Activated CD4-positive, CD25-positive, alpha-beta regulatory T cell treated with anti-CD3 and anti-CD28 coated beads, Interleukin-2, amount 50 U/mL, for 24 hours (primary cell): ENCODE measurements at places on chromosomes 3 and 15.

GRCh38 chr15:81407718-81408117, 33.7 kb upstream of the TMC3 start:
- no peak for ATAC-seq

GRCh38 chr15:75065467-75065850, 42.1 kb downstream of the PPCDC start:
- ATAC-seq: no peak

DNA sequence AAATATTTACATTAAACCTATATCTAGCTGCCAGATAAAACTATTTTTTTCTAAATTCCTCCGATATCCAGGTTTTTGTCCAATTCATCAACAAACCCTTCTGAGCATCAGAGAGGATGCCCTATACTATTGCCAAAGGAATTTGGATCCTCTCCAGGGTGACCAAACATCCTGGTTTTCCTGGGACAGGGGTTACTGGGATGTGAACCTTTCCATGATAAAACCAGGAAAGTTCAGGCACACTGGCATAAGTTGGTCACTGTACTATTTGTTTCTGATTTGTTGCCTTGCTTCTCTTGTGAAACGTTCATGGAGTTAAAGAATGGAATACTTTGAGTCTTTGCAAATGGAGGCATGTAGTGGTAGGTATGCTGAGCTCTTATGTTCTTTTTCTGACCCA, 63.5 kb downstream of the TLNRD1 start:
- ATAC-seq: no peak

DNA sequence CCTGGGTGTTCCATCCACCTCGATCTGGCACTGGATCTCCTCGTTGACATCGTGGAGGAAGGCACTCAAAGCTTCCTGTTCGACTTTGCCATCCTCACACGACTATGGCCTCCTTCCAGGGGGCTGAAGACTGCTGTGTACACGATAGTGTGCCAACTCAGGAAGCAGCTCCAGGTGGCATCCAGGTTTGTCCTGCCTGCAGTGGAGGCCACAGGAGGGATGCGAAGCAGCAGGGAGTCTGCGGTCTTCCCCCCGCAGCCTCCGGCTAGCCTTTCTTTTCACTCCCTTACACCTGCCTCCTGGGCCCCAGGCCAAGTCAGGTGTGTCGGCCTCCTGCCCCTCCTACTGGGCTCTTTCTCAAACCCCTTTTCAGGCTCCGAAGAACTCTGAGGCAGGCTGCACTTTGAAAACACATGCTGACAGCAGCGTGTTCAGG, 32.2 kb downstream of the SYNM start:
- no peak for ATAC-seq

DNA sequence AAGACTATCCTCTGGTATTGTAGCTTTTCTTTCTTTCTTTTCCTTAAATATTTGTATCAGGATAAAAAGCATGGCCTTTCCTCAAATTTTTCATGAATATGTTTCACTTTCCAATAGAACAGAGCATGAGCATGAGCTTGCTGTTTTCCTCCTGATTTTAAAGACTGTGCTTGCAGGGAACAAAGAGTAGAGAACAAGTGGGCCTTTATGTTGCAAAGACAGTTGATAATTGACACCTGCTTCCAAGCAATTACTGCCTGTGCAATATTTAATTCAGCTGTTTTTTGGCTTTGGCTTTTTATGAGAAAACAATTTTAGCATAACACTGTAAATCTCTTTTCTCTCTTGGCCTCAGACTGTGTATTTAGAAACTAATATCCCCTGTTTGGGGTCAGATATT, 263.6 kb upstream of the AZI2 start:
- no peak for ATAC-seq

- no peak for ATAC-seq
Measured at GRCh38 chr15:78642331-78642730, 1.3 kb upstream of the CHRNB4 start.

GRCh38 chr3:14405360-14406238, 3.2 kb downstream of the SLC6A6 start:
- ATAC-seq: no peak

- ATAC-seq: no peak
Measured at GRCh38 chr3:102329066-102329465, 105.7 kb upstream of the ZPLD1 start.

GRCh38 chr15:74311734-74312444, 55.6 kb downstream of the CYP11A1 start:
- ATAC-seq: no peak

GRCh38 chr3:10289787-10290355, 2.9 kb downstream of the GHRL start:
- ATAC-seq: no peak

GRCh38 chr3:186810336-186810996, 4.2 kb upstream of the RFC4 start:
- no peak for ATAC-seq

DNA sequence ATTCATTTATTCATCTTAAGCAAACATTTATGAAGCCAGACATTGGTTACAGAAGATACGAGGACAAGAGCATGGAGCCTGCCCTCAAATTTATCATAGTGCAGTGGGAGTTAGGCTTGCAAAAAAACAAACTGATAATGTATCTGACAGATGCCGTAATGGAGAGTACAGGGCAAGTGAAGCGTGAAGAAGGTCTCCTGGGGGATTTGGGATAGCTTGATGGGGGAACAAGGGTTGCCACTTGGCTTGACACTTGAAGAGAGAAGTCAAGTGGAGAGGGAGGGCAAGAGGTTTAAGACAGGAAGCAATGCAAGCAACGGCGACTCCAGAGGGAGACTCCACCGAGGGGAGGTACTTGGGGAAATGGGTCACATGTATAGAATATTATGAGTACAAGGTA, 129.3 kb downstream of the SSR3 start:
- no peak for ATAC-seq

DNA sequence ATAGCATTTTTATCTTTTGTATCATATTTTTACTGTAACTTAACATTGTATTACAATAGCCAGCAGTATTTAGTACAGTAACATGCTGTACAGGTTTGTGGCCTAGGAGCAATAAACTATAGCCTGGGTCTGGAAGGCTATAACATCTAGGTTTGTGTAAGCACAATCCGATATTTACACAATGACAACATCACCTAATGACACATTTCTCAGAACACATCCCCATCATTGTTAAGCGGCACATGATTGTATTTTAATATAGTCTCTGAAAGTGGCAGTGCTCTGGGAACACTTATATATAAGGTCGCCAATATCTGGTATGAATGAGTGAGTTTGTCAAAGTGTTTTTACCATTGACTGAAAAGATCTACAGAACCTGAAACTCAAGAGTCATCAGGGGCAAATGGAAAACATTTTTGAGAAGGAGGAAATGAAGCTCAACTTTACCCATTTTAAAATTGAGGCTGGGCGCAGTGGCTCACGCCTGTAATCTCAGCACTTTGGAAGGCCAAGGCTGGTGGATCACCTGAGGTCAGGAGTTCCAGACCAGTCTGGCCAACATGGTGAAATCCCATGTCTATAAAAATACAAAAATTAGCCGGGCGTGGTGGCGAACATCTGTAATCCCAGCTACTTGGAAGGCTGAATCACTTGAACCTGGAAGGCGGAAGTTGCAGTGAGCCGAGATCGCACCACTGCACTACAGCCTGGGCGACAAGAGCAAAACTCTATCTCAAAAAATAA, 38.8 kb upstream of the TNFSF10 start:
- peak; percentile 50 for ATAC-seq

GRCh38 chr3:73009750-73010149, 13.1 kb downstream of the PPP4R2 start:
- ATAC-seq: no peak

GRCh38 chr3:23856286-23856685, 50.5 kb downstream of the UBE2E1 start:
- ATAC-seq: no peak

DNA sequence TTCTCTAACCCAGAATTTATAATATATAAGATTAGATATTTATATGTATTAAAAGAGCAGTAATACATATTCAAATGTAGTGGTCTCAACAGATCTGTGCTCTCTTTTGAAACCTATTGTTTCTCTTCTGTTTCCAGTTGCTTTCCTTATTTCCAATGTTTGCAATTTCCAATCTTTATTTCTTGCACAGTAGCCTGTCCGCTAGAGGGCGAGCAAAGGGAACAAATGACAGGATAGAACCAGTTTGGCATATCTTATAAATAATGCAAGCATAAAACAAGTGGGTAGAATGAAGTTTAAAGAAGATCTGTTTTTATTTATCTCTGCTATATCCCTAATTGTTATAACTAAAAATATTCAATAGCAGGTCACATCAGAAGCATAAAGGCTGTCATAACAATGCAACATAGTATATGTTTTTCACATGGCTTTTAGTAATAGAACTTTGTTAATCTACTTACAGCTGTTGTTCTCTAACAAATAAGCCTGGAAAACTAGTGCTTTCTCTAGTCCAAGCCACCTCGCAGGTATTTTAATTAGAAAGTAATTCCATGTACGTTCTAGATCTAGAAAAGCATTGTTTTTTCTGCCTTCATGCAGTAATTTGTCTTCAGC, 15.1 kb upstream of the TCAIM start:
- no peak for ATAC-seq

DNA sequence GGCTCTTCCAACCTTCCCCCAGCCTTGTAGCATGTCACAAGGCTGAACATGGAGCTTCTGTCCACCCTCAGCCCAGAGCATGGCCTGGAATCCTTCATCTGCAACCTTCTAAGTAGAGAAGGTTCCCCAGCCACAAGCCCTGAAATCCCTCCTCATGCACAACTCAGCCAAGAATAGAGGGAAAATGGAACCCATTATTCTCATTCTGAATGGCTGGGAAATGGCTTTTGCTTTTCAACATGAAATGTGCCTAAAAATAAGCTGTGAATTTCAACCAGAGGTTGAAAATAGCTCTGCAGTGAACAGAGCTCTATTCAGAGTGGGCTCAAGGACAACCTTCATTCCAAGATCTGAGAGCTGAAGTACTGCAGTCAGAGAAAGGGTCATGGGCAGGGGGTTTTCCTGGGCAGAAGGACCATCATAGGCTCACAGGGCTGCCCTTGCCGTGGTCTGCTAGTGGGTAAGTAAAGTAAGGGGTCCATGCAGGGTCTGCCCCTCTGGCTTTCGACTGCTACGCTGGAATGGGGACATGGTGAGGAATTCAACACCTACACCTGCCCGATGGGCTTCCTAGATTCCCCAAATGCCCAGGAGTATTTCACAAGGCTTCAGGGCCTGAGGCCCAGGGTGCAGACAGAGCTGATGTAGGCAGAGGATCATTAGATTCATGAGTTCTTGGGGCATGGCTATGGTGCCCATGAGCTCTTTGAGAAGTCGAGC, 35.9 kb downstream of the POC1A start:
- ATAC-seq: no peak

DNA sequence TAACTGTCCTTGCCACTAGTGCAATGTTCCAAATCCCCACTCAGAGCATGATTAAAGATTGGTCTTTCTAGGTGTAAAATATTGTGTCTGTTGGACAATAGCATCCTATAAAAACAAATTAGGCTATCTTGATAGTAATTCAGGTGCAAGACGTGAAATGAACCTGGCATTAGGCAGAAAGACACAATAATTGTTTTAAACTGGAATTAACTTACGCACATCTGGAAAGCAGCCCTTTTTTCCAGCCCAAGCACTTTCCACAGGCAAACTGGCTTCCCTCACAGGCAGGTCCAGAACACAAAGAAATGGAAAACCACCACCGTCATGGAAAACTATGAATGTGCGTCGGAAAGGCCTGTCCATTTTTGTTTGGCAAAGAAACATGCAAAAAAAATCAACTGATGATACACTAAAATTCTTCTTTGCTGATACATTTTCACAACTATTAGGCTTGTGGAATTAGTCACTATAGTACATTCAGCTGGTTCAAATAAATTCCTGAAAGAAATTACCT, 474.7 kb upstream of the IL12A start:
- no peak for ATAC-seq

DNA sequence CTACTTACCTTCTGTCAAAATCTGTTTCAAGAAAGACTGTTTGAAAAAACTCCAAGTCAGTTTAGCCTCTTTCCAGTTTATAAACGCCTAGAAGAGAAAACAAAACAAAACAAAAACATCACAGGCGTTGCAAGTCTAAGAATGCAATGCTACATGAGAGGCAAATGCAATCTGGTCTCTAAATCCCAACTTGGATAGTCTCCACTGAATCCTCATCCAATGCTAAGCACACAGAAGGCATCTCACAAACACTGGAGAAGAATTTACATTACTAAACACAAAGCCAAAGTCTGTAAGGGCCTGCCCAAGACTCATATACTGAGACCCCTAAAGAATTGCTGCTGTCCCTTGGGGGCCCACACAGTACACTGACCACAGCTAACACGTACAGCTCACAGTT, 18.4 kb downstream of the RFT1 start:
- no peak for ATAC-seq

DNA sequence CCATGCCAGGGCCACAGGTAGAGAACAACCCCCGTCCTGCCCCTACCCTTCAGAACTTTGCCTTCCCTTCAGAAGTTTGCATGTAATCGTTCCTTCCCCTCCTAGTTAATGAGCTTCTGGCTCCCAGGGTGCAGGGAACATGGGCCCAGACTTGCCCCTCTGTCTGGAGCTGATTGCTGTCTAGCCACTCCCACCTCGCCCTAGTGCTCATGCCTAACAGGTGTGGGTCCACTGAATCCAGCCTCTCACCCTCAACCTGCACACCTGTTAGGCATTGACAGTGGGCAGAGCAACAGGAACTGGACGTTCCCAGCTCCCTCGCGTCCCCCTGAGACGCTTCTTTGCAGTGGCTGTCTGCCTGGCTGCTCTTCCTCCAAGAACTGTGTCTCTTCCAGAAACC, 40.3 kb downstream of the WNT5A start:
- no peak for ATAC-seq

GRCh38 chr3:174907027-174907426, 47.9 kb downstream of the NAALADL2 start:
- no peak for ATAC-seq

GRCh38 chr15:73344056-73344455, 24.7 kb downstream of the HCN4 start:
- no peak for ATAC-seq

DNA sequence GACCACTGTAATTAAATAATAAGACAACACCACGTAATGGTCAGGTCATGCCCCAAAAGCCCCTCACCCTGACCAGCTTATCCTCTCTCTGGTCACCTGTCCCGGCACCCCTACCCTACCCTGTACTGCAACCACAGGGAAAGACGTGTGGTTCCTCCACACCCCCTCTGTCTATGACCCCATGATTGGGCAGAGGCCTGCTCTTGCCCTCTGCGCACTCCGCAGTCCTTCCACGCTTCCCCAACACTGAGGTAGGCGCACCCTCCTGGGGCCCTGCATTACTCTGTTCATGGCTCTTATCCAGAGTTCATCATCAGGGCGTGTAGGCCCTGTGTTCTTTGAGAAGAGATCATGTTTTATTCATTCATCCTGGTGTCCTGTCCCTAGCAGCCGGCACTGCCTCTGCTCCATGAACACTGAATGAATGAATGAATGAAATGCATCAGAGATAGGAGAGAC, 33.8 kb downstream of the MGLL start:
- no peak for ATAC-seq

- peak; percentile 75 for ATAC-seq
Measured at GRCh38 chr3:101819649-101820206, 29.6 kb upstream of the NFKBIZ start.

GRCh38 chr15:79093352-79093935, 2.9 kb upstream of the RASGRF1 start:
- ATAC-seq: no peak

GRCh38 chr15:99630607-99631131, 64.9 kb downstream of the MEF2A start:
- ATAC-seq: no peak

GRCh38 chr3:35144011-35144410, 495.3 kb upstream of the ARPP21 start:
- no peak for ATAC-seq
